ENCODE measurements at places on chromosomes 11 and 22.
A peak's percentile ranks its signal among the peaks of the same experiment; 100 is the strongest.

DNA sequence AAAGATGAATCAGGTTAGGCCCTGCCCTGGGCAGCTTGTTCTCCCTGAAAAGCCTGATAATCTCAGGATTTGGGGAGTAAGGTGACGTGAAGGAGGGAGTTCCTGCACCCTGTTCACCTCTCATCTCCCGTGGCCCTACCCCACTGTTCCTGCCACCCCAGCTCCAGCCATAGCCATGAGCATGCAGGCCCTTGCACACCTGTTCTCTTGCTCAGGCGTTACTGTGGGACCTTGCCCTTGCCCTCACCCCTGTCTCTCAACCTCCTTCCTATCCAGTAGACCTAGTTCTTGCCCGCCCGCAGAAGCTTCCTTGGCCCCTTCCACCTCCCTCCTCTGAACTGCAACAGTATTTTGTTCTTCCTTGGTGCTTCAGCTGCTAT lies 15.0 kb downstream of the TSKU start:
- DNase-seq = no peak

- DNase-seq = no peak
Observed at GRCh38 chr22:44573451-44573850, 75.4 kb upstream of the RTL6 start.

- DNase-seq = no peak
Observed at GRCh38 chr11:13338019-13338426, 60.4 kb downstream of the BMAL1 start.

DNA sequence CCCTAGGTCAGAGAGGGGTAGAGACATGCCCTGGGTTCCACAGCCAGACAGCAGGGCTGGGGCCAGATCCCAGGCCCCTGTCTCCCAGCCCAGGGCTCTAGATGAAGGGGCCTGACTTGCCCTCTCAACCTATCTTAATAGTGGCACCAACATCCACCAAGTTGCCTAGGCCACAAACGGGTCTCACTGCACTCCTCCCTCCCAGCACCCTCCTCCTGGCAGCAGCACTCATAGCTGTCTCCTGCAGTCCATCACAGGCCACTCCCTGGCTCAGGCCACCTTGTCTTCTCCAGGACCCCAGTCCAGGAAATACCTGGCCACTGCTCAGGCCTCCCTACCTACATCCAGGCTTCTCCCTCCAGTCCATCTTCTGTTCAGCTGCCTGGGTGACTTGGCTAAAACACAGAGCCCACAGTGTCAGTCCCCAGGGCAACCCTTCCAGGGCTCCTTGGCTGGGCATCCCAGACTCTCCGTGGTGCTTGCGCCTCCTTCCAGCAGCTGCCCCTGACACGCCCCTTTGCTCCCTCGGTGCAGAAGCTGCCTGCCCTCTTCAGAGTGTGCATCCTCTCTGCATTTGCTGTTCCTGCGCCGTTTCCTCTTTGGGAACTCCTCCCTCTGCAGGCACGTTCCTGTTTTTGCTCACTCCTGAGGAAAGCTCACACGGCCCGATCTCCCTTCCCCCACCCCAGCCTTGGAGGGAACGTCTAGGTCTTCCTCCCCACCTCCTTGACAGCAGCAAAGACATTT lies 40.5 kb downstream of the LRRC32 start:
- DNase-seq = no peak

DNA sequence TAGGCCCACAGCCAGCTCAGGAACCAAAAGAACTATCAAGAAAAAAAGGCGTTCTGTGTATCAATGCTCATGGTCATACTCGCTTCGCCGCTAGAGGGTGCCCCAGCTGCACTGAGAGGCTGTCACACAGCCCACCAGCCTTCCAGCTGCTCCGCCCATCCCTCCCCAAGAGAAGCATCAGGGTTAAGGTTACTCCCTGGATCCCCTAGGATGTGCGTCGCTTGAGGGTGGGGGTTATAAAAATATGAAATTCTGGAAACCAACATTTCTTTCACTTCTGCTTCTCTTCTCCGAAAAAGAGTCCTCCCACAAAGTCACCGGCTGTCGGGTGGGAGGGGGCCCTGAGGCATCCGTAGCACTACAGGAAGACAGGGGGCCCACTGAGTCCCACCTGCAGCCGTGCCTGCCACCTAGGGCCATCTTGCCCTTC lies 1.7 kb downstream of the CBX6 start:
- DNase-seq = peak; percentile 93

- no peak for DNase-seq
Observed at GRCh38 chr11:77747381-77747969, 73.0 kb downstream of the RSF1 start.

- no peak for DNase-seq
Observed at GRCh38 chr22:30280505-30280904, 8.8 kb downstream of the CASTOR1 start.

GRCh38 chr11:112523951-112524350 lies 263.3 kb upstream of the PLET1 start:
- no peak for DNase-seq

DNA sequence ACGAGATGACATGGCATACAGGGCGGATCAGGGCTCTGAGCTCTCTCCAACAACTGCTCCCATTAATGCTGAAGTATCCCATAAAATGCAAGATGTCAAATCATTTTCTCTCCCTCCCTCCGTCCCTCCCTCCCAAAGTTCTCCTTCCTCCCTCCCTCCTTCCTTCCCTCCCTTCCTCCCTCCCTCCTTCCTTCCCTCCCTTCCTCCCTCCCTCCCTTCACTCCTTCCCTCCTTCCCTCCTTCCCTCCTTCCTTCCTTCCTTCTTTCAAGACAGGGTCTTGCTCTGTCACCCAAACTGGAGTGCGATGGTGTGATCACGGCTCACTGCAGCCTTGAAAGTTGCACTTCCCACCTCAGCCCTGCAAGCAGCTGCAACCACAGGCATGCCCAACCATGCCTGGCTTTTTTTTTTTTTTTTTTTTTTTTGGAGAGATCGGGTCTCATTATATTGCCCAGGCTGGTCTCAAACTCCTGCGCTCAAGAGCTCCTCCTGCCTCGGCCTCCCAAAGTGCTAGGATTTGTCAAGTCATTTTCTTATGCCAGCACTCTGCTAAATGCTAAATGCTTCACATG lies 38.2 kb downstream of the TXN2 start:
- no peak for DNase-seq

- no peak for DNase-seq
Observed at GRCh38 chr22:41523464-41524221, 20.6 kb downstream of the POLR3H start.

GRCh38 chr11:80330264-80330663 lies 889.4 kb upstream of the TENM4 start:
- no peak for DNase-seq

DNA sequence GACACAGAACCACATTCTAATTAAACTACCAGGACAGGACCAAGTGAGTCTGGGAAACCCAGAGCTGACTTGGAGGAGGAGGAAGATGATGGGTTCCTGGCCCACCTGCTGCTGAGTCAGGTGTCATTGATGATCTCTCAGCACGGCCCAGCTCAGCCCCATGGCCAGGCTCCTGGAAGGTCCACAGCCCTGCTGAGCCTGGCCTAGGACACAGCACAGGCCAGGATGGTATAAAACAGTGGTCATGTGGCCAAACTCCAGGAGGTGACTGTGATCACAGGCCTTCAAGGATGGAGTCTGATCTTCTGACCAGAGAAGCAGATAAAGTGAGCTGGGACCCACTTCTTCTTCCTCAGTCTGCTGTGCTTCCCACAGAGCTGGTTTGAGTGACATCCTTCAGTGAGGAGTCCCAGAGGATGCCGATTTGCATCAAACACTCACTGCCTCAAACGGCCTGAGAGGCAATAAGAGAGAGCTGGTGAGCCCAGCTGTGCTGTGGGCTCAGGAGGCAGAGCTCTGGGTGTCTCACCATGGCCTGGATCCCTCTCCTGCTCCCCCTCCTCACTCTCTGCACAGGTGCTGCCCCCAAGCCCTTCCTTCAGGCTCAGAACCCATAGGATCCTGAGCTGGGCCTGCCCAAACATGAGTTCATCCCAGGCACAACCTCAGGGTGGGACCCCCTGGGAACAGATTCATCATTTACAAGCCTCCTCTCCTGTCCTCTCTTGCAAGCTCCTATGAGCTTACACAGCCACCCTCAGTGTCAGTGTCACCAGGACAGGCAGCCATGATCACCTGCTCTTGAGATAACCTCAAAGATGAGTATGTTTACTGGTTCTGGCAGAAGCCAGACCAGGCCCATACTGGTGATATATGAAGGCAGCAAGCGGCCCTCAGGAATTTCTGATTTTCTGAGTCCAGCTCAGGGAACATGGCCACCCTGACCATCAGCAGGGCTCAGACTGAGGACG lies 37.7 kb upstream of the IGLL5 start:
- DNase-seq = no peak

GRCh38 chr11:11451501-11452005 lies 98.5 kb upstream of the CSNK2A3 start:
- no peak for DNase-seq

GRCh38 chr11:38721586-38722315 lies 2123.7 kb upstream of the RAG2 start:
- DNase-seq = no peak

- DNase-seq = no peak
Observed at GRCh38 chr11:107493117-107493516, 35.5 kb upstream of the CWF19L2 start.

GRCh38 chr11:19628018-19628417 lies 84.6 kb upstream of the NAV2 start:
- DNase-seq = no peak

DNA sequence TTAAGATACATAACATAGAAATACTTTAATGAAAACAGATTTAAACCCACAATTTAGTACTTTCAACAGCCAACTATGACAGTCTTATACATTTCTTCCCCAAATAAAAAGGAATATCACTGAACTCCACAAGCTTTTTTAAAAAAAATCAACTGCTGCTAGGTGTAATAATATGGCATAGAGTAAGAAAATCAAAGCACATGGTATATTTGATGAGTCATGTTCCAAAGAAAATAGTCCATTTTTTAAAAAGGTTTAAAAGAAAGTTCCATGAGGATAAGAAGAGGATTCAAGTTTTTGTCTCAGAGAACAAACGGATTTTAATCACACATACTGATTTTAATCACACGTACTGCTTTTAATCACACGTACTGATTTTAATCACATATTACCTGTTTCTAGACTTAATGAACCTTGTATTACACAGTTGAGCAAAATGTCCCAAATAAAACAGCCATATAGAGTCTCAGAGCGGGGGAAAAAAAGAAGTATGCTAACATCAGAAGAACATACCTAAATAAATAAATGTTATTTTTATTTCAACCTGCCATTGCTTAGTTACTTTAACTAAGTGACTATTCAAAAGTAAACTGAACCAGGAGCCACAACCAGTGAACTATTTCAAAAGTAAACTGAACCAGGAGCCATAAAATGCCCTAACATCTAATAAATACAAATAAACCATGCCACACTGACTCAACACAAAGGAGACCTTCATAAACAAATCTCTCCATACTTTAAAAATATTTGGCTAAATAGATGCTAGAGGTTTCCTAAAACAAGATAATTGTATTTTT lies 198.4 kb downstream of the SBF2 start:
- DNase-seq = no peak

DNA sequence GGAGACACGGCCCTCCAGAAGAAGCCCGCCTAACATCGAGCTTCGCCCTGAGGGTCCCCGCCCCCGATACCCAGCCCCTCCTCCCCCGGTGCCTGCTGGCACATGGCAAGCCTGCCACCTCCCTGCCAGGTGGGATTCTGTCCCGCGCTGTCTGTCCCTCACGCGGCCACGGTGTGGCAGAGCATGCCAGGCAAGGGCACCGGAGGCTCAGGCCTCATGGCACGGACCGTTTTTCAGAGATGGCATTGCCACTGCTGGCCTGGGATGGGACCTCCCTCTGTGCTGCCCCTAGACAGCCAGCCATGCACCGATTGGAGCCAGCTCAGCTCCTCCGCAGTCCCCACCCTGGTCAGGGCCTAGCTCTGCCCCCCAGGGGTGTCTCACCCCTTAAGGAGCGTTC lies 19.4 kb downstream of the MRPL23 start:
- no peak for DNase-seq

DNA sequence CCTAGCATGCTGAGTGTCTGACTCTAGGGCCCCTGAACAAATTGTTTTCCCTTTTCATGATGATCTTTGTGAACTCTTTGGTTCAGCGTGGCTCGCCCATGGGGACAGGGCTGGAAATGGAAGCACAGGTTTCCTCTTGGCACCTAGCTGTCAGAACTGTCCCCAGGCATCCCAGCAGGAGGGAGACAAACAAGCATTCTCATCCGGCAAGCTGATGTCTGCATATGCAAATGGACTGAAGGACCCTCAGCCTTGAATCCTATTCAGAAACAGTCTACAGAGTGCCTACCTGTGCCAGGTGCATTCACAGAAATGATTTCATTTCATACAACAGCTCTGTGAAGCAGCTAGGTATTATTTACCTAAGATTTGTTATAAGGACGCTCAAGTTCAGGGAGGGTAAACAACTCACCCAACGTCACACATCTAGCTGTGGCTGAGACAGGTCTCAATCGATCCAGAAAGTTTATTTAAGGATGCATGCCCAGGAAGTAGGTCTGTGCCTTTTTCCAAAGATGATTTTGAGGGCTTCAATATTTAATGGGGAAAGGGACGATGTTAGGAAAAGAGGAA lies 176.4 kb downstream of the KIRREL3 start:
- DNase-seq = no peak

DNA sequence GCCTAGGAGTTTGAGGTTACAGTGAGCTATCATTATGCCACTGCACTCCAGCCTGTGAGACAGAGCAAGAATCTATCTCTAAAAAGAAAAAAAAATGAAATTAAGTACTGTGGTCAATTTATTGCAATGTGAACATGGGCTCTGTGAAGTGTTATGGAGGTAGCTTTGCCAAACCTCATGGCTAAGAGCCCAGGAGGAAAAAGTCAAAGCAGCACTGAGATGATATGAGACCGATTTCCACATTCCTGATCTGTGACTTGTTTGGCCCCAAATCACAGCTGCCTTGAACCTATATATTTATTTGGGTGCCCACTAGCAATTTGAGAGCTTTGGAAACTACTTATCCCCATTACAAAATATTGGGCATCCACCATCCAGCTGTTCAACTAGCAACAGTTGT lies 29.8 kb upstream of the TMEM135 start:
- DNase-seq = no peak

DNA sequence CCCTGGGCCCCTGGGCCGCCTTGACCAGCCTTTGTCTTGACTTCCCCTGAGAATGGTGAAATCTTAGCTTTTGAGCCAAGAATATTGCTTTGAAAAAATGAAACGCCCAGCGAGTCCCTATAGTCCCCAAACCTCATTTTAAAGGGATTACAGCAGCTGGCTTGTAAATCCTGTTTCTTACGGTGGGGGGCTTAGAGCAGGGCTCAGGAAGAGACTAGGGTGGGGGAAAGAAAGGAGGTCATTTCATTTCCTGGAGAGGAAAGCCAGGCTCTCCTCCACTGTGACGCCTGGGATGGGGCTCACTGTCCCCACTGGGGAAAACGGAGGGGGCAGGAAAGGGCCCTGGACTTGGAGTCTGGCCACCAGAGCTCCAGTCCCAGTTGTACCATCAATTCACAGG lies 72.2 kb upstream of the ALX4 start:
- no peak for DNase-seq

DNA sequence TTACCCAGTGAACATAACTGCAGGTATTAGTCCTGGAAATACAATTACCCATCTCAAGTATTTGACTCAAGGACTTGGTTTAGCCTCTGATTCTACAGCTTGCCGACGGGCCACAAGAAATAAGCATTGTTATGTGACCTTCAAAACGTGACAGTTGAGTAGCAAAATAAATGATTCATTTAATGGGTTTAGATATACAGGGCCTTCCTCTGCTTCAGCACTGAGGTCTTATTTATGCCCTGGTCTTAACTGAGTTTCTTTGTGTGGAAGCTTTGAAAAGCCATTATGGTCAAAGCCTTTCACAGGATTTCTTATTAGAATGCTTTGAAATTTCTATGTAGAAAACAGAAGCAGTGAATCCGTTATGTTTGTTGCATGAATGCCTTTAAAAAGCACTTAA lies 899.2 kb upstream of the API5 start:
- no peak for DNase-seq

Measured in stimulated activated CD4-positive, alpha-beta T cell treated with anti-CD3 and anti-CD28 coated beads, Interleukin-12 subunit alpha, Interleukin-12 subunit beta, amount 100 ng/mL, for 24 hours (primary cell).